ENCODE measurements at places on chromosomes 3 and 15.

GRCh38 chr3:63076357-63076756 is 201.1 kb upstream of the CADPS start:
- no peak for DNase-seq

- no peak for DNase-seq
These were observed 331.5 kb upstream of the IL12A start for GRCh38 chr3:159657176-159657575.

GRCh38 chr3:34957677-34958076 is 681.6 kb upstream of the ARPP21 start:
- DNase-seq: peak; percentile 19

GRCh38 chr3:173003471-173003870 is 137.6 kb downstream of the SPATA16 start:
- no peak for DNase-seq

GRCh38 chr15:82873000-82873680 is 63.7 kb downstream of the WHAMM start:
- DNase-seq: no peak

GRCh38 chr3:59994732-59995304 is 945.0 kb upstream of the CFAP20DC start:
- no peak for DNase-seq

GRCh38 chr3:192917028-192917403 is 640 bp downstream of the MB21D2 start:
- peak; percentile 2 for DNase-seq

DNA sequence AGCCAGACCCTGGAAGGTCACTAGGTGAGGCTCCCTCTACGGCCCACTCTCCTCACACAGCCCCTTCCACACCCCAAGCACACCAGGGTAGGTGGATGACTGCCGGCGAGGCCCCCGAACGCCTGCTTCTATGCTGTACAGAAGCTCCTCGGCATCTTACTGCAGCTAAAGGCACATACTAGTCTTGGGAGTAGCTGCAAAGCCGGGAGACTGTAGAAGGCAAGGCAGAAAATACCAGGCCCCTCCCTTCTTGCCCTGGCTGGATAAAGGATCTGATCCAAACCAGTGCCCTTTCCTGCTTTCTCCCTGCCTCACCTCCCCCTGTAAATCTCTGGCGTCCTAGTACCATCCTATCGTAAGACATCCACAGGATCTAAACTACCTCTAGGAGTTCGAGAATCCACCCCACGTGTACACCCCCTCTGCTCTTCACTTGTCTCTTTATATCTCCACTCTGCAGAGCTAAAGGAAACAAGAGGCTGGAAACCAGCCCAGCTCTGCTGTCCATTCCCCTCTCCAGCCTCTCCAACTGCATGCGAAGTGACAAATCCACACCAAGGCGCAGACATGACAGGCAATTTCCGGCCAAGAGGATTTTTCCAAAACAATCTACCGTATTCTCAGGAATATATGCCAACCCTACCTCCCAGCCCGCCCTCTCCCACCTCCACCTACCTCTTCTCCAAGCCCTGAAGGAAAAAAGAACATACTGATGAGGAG is 11.8 kb downstream of the TNK2 start:
- no peak for DNase-seq

GRCh38 chr3:137845194-137845593 is 81.1 kb downstream of the SOX14 start:
- no peak for DNase-seq

DNA sequence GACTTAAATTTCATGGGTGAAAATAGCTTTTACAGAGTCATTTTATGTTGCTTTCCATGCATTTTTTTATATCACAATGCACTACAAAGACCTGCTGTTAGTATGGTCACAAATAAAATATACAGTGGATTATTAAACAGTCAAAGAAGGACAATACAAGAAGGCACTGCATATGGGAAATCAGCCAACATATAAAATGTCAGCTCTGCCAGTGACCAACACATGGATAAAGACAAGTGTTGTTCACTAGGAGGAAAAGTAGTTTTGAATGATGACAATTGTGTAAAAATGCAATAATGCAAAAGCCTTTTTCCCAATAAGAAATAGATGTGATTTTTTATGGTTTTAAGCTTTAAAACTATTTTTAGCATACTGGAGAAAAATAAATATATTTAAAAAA is 425.3 kb upstream of the CBLB start:
- DNase-seq: no peak

GRCh38 chr3:89742546-89742945 is 635.1 kb downstream of the EPHA3 start:
- no peak for DNase-seq

Measured in NB4 (cell line).